NCI-H2029 (cell line): ENCODE measurements at places on chromosomes 3 and 15.

DNA sequence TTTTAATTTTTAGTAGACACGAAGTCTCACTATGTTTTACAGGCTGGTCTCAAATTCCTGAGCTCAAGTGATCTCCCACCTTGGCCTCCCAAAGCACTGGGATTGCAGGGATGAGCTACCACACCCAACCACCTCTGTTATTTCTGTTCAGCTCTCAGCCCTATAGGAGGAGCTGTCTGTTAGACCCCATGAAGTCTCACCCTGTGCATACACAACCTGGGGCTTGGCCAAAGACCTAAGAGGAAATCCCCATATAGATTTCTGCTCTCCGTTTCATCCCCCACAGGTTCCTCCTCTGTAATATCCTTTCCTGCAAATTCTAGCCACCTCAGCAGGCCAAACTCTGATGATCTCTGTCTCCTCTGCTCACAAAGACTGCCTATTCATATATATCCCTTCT lies 56.6 kb upstream of the CTDSPL2 start:
- no peak for DNase-seq

DNA sequence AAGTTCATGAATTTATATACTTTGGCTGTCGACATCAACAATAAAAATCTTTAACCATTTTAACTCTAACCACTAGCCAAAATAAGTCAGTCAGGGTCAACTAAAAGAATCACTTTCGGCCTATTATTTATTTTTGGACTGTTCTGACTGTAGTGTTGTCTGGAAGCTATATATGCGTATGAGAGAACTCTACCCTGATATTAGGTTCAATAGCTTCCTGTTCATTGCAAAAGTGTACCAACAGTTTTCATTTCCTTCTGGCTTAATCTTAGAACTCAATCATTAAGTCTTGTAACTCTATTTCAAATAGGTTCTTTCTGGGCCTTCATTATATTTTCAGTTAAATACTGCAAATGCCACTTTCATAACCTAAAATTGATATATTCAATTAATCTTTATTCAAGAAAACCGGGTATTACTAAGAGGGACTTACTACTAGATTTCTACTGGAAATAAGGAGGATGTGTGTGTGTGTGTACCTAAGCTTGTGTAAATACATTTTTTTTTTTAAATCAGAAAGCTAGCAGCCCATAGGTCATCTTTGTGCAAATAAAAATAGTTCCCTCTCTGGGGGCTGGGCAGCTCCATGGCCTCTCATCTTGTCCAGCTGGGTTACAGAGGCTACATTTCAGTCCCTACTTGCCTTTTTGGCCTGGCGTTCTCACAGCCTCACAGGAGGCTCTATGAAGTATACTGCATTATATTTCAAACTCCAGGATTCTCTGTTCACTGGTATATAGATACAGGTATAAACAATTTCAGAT lies 5.8 kb downstream of the SERPINI2 start:
- no peak for DNase-seq

- DNase-seq, result peak; percentile 42
Observed at GRCh38 chr3:55000546-55000945, 72.7 kb upstream of the LRTM1 start.

GRCh38 chr3:76728426-76728825 lies 311.5 kb upstream of the ROBO2 start:
- no peak for DNase-seq

- no peak for DNase-seq
Observed at GRCh38 chr3:177421481-177421785, 224.2 kb upstream of the TBL1XR1 start.

DNA sequence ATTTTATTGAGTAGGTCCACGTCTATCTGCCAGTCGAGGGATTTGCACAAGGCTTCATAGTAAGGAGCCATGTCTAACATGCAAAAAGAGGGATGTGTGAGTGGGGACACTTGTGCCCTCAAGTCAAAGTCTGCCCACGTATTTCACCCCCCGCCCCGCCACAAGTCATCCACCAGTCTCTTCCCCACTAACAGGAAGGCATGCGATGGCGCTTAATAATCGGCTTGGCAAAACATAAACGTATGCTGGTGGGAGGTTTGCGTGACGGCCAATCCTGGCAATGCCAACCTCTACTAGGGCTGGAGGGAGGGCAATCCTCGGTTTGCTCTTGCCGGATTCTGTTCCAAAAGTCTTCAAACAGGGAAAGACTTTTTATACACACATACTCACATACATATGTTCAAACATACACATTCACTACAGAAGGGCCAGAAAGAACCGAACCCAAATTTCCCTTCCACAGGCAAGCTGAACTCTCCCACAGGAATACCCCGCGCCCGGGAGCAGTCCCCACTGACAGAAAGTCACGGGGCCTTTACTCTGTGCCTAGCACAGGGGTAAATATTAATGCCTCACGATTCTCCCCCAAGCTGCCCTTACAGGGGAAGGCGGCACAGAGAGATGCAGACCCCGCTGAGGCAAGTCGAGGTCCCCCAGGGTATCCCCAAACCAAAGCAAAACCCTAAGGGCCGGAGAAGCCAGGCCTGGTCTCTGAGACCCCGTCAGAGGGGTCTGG lies 675 bp downstream of the PSMD6 start:
- no peak for DNase-seq

DNA sequence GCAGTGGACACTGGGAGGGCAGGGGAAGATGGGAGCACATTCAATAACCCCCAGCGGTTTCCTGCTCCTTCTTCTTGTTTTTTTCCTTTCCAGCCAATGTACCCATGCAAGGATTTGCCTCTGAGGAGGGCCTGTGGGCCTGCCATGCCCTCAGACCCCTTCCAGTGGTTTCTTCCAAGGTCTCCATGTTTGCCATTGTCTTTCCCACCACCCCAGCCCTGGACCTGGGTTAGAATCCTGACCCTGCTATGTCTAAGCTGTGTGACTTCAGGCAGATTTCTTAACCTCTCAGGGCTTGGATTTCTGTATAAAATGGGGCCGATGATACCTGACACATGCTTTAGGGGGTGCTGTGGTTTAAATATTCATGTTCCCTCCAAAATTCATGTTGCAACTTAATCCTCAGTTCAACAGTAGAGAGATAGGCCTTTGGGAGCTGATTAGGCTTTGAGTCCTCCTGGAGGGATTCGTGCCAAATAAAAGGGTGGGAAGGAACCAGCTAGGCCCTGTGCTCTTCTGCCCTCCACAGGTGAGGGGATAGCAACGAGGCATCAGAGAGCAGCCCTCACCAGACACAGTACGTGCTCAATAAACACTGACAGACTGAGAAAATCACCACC lies 46.3 kb upstream of the FLNB start:
- DNase-seq, result no peak

DNA sequence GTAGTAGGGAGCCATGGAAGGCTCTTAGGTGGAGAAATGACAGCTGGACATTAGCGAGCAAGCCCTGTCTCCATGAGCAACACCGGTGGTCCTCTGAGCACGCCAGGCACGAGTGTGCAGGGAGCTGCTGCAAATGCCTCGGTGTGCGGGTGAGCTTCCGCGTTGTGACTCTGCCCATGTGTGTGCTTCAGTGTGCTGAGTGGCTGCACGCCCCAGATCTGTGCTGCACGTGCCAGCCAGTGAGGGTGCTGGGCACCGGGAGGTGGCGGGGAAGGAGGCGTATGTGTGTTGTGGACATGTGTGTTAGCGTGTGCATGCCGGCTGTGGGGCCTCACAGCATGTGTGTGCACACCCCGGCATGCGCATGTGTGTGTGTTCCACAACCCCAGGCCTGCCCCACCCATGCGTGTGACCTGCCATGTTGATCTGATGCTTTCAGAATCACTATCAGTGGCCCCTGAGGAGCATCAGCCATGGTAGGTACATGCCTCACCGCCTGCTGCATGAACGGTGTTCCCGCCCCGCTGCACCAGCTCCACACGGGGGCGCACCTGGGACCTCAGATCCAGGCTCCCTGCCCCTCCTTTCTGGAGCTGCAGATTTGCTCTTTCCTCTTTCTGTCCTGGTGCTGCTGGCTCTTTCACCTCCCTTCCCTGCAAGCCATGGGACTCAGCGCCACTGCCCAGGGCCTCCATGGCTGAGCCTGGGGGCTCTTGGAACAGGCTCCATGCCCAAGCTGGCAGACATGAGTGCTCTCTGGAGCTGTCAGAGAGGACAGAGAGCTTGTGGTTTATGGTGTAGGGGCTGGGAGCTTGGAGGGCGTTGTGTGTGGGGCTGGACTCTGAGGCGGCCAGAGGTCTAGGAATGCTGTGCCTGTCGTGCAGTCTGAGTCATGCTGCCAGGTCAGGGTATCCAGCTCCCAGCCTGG lies 169.4 kb downstream of the TBC1D2B start:
- DNase-seq, result peak; percentile 2
